ENCODE measurements at places on chromosomes 12 and 14.

DNA sequence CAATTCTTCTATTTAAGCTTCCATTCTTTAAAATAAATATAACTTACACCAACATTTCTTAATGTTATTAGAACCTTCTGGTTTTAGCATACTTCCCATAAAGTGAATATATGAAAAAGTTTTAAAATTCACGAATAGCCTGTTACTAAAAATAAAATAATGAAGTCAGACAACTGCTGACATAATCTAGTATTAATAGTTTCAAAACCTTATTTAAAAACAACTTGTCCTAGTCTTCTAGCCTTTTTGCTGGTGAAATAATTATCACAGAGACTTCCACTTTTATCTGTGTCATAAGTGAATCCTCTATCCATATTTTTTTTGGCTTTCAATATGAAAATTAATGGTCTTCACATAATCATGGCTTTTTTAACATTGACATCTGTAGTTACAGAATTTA lies 93.8 kb upstream of the MON2 start:
- DNase-seq, result no peak

- no peak for DNase-seq
These were observed 102.4 kb upstream of the METAP2 start for GRCh38 chr12:95371571-95371970.

DNA sequence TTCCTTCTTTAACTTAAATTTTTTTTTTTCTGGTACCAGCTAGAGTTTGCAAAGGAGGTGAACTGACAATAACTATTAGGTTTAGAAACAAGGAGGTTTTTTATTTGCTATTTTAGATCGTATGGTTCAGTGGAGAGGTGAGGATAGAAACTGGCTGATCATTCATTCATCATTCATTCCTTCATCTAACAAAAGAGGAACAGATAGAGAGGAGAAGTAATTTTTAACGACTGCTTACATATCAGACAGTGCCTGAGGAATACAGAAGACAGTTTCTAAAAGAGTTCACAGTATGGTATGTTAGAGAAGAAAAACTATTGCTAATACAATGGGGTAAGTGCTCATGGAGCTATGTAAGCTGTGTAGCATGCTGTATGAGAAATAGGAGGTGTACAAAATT lies 111.1 kb downstream of the ERC1 start:
- DNase-seq, result no peak

DNA sequence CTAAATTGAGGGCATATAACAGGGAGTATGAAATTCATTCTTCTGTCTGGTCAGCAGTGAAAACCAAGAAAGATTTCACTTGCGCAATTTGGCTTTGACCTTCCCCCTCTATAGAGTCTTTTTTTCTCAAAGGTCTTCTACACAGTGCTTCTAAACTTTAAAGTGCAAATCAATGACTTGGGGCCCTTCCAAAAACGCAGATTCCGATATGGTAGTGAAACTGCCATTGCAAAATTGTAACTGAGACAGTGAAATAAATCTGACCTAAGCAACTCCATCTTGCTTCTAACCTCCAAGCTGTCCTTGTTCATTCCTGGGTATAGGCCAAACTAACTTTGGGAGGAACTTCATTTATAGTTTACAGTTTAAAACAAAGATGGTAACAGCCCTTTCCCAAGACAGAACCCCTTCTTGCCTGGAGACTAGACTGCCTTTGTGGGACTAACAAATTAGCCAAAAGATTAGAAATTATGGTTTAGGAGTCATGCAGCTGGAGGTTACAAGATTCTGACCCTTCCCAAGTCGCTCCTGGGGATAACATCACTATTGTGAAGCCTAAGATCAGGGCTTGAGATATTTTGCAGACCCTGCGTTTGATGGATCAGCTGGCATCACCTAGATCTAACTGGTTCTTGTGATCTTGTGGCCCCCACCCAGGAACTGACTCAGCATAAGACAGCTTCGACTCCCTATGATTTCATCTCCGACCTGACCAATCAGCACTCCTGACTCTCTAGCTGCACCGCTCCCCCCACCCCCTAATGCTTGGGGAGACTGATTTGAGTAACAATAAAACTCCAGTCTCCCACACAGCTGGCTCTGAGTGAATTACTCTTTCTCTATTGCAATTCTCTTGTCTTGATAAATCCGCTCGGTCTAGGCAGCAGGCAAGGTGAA lies 5.0 kb downstream of the SLC25A21 start:
- no peak for DNase-seq

- DNase-seq, result no peak
These were observed 38.9 kb downstream of the CPSF2 start for GRCh38 chr14:92160619-92161018.

Data from smooth muscle cell of the brain vasculature (primary cell).